ENCODE measurements at places on chromosomes 1 and 21.

GRCh38 chr1:197920414-197921117 lies 3.4 kb downstream of the LHX9 start:
- no peak for DNase-seq

DNA sequence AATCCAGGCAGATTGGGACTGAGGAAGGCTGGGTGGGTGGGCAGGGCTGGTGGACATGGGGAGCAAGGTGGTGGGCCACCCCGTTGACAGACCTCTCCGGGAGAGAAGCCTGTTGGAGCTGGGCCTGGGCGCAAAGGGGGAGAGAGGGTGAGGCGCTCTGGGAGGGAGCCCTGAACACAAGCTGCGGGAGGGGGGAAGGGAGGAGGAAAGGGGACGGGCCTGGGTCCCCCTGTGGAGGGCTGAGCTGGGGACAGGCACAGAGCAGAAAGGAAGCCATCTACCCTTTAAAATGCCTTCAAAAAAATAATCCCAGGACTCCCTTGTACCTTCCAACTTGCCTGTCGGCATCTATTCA lies 161.8 kb downstream of the PSMG1 start:
- no peak for DNase-seq

DNA sequence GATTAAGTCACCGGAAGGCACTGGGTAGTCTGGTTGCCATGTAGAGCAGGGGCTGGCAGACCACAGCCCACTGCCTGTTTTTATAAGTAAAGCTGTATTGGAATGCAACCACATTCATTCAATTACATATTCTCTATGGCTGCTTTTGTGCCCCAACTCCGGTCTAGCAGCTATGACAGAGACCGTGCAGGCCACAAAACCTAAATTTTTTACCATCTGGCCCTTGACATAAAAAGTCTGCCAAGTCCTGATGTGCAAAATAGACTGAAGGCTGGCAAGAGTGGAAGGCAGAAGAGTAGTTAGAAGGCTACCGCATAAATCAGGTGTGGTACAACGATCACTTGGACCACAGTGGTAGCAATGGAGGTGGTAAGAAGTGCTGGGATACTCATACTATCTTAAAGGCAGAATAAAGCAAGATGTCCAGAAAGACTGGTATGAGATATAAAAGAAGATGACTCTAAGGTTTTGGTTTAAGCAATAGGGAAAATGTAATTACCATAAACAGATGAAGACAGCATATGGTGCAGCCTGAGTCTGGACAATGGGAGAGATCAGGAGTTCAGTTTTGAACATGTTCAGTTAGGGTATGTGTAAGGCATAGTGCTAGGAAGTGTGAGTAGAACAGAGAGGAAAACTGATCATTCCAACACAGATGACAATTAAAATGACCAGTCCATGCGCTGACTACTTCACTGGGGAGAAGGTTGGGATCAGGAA lies 37.2 kb downstream of the EGLN1 start:
- DNase-seq = no peak

GRCh38 chr1:75198761-75199160 lies 64.6 kb downstream of the LHX8 start:
- DNase-seq = no peak

GRCh38 chr1:2234762-2235113 lies 6.6 kb downstream of the SKI start:
- DNase-seq = no peak

- no peak for DNase-seq
Observed at GRCh38 chr1:90149101-90149500, 154.2 kb downstream of the ZNF326 start.

DNA sequence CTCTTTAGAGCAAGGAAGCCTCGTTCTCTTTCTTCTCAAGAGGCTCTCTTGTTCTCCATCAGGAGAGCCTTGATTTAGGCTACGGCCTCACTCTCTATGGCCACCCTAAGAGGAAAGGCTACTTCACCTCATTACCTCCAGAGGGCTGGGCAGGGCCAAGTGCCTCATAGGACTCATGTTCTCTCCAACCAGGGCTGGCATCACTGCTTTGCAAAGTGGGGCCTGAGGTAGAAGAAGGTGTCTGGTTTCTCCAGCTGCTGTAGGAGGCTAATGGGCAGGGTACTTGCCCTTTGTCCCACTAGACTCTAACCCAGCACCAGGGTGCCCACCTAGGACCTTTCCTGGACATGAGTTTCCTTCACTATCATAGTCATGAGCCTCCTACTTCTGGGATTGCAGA lies 2.1 kb upstream of the ATXN7L2 start:
- DNase-seq = no peak

- DNase-seq = no peak
Observed at GRCh38 chr21:40164905-40165772, 297.9 kb downstream of the PCP4 start.

GRCh38 chr1:198564716-198565115 lies 24.2 kb upstream of the ATP6V1G3 start:
- no peak for DNase-seq

DNA sequence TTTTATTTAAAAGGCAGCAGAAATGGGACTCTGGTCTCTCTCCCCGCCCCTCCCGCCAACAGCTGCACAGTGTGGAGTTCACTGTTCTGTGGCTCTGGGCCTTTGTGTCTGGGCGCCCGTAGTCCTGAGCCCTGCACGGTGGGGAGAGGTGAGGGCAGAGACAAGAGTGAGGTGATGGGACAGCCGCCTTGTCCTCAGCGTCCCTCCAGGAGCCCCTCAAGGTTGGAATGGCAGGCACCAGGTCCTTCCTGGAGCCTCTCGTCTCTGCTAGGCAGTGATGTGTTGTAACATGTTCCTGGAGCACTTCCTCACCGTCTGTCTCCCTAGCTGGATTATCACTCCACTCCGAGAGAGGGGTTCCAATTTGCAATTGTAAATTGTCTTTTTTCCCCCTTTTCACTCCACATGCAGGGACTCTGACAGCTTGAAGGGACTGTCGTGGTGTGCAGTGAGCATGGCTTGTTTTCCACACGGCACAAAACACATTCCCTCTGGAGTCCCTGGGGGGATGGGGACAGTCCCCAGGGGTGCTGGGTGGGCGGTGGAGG lies 44.6 kb upstream of the C1orf174 start:
- no peak for DNase-seq

- no peak for DNase-seq
Observed at GRCh38 chr1:25677193-25677773, 60.7 kb downstream of the MAN1C1 start.

DNA sequence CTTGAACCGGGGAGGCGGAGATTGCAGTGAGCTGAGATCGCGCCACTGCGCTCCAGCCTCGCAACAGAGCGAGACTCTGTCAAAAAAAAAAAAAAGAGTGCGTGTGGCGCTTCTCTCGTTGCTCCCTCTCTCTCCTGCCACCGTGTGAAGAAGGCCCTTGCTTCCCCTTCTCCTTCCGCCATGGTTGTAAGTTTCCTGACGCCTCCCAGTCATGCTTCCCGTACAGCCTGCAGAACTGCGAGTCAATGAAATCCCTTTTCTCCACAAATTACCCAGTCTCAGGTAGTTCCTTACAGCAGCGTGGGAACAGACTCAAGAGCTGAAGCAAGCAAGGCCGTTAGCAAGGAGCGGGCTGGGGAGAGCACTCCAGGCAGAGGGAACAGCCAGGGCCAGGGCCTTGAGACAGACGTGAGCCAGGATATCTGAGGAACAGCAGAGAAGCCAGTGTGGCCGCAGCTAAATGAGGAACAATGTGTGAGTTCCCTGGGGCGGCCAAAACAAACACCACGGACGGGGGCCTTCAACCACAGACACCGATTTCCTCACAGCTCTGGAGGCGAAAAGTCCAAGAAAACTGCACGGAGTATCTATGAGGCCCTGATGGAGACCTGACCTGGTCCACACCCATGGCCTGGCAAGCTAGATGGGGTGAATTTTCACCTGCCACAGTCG lies 54.2 kb upstream of the ETS2 start:
- no peak for DNase-seq

DNA sequence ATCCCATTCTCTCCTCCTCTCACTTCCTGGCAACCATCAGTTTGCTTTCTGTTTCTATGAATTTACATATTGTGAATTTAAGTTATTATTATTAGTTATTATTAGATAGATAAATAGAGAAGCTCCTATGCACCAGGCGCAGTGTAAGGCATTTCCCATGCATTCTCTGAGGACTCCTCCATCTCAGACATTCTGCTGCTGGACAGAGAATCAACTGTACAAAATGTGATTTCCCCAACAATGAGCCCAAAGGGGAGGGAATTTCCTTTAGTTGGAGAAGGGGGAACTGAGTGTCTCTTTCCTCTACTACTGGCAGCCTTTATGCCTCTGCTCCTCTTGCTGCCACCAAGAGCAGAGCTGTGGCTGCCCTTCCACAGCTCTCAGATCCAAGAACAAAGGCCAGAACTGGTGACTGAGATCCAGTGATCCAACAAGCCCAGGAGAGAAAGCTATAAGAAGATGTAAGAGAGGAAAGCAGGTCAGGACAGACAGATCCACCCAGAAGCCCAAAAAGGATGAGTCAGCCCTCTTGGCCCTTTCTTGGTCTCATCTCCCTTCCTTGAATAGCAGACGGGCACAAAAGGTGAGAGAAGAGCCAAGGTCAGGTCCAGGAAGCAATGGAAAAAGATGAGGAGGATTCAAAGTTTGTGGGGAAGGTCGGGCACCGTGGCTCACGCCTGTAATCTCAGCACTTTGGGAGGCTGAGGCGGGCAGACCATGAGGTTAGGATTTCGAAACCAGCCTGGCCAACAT lies 3.5 kb upstream of the IVL start:
- DNase-seq = no peak

DNA sequence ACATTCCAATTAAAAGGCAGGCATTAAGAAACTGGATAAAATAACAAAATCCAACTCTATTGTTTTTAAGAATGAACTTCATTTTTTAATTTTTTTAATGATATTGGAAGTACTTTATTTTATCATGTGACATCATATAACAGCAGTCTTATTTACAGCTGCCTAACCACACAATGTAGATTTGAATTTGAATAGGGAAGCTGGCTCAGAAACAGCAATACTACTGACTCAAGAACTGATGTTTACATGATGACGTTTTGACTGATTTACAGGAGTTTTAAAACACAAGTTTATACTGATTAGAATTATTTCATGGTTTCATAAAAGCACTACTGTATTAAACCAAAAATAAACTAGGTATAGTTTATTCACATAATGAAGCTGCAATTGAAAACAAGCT lies 348.7 kb upstream of the NR5A2 start:
- DNase-seq = no peak

DNA sequence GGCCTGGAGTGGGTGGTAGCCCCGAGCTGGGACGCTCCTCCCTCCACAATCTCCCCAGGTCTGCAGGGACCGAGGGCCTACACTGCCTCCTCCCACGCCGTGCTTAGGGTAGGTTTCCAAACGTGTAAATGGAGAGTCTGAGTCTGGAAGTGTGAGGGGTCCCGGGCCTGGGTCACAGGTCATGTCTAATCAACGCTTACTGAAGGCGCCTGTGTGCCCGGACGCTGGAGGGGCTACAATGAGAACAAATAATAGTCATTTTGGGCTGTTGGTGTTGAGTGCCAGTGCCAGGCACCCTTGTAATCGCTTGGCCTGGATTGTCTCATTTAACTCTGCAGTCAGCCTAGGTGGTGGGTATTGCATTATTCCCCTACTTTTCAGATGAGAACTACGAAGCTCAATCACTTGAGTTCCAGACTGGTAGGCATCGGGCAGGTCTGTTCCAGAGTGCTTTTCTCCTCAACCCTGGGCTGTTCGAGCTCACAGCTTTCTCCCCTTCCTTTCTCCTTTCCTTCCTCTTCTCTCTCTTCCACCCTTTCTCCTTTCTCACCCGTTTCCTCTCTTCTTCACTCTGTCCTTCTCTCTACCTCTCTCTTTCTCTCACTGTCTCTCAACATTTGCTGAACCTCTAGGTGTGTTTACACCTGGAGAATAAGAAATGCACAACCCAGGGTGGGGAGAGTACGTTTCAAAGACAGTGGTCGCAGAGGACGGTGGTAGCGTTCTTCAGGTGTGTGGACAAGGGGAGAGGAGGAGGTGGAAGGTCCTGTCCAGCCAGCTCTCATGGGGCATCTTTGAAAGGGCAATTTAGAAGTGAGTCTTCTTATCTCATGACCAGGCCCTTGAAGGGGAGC lies 883 bp downstream of the SLC66A1 start:
- no peak for DNase-seq

DNA sequence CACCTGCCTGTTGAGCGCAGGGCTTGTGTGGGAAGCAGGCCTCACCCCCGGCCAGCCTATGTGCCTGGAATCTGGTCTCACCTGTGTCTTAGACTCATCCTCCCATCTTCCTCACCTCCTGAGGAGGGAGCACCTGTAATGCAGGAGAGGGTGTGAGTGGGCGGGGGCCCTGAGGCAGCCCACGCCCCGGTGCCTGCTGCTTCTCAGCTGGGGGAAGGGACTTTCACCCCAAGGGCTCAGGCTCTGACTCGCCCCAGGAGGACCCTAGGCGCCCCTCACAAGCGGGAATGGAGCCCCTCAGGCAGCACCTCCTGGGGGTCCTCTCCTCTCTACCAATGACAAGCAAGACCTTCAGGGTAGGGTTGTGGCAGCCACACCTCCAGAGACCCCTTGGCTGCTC lies 6.7 kb upstream of the ZNF670 start:
- DNase-seq = no peak

- DNase-seq = no peak
Observed at GRCh38 chr1:155801149-155801548, 55.9 kb downstream of the GON4L start.

- DNase-seq = no peak
Observed at GRCh38 chr1:220483700-220484099, 44.2 kb upstream of the MARK1 start.

DNA sequence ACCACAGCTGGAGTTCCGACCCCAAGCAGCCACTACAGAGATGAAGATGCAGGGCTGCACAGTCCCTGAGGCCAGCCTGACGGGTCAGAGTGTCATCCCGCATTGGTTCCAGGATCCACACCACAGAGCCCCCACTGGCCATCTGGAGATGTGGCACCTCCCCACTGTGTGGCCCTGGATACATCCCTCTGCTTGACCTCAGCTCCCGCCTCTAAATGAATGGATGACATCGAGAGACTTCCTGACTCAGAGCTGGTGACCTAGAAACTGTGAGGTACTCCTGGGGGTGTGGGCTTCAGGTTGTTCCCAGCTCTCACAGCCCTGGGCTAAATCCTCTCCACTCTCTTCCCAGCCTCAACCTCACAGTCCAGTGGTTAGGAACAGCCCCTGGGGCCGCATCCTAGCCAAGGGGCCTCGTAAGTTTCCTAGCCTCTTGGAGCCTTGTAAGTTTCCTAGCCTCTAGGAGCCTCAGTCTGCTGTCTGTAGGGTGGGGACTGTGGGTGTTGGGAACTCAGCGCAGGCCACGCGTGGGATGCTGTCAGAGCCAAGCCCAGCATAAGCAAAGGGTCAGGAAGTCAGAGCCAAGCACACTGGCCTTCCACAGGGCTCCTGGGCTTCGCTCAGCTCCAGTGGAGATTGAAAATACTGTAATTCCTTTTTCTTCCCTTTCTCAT lies 87.5 kb upstream of the RUNX3 start:
- DNase-seq = no peak

DNA sequence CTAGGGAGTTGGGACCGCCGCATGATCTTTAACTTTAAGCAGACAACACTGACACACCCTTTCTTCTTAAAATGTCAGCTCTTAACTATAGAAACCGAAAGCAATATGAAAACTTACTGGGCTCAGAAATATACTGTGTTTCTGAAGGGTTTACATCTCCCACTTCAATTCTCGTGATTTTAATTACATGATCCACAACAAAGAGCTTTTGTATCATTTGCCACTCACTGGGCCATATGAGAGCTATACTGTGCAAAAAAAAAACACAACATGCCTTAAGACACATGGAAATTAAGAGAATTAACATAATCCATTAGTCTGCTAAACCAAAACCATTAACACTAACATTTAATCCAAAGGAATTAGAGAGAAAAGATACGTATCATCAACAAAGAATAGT lies 35.0 kb upstream of the RAP1GAP start:
- DNase-seq = no peak

- DNase-seq = peak; percentile 92
Observed at GRCh38 chr1:28882009-28882628, 32.2 kb upstream of the EPB41 start.
